ENCODE measurements at places on chromosomes 1 and 21.

DNA sequence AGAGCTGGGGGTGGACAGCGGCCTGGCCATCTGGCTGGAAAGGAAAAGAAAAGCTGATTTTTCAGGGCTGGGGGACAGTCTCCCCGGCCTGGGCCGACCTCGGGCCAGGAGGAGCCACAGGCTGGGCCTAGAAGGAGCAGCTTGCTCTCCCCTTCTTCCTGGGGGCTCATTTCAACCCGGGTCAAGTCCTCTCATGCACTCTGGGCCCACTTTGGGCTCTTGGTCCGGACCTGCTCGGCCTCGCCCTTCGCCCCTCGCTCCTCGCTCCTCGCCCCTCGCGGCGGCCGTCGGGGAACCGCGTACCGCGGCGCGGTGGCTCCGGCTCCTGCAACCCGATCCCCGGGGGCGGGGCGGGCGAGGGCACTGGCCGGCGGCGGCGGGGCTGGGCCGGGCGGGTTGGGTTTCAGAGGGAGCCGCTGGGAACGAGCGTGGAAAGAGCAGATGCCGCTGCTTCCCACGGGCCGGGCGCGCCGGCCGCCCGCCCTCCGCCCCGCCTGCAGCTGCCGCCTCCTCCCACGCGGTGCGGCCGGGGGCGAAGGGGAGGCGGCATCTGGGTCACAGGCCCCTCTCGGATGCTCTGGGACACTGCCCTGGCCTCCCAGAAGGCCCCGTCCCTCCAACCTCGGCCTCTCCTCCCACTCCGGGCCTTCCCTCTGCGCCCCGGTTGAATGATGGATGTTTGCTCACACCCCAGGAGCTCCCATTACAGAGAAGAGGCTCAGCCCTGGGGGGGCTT, 6.6 kb downstream of the HEYL start:
- no peak for DNase-seq

DNA sequence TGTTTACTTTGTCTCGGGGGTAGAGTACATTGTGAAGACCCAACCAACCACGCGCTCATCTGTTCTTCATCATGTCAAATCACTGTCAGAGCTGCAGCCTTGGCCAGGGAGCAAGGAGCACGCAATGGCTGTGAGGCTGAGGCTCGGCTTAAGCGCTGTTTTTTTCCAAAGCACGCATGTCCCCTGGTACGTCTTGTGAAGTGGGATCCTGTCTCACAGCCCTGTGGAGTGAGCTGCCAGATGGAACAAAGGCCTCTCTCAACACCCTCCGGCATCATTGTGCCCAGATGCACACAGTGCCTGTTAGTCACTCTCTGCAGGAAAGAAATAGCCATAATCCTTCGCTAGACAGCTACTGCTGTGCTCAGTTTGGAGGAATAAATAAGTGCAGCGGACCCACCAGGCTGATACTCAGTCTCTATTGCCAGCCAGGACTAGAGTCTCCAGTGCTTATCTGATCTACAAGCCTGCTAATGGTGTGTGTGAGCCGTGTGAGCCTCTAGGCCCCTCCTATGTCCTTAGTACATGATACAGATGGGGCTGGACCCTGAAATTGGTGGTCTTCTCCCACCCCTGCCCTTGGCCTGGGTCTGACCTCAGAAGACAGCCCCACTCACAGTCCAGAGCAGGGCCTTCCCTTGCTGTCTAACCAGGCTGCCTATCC, 91.3 kb upstream of the COA6 start:
- no peak for DNase-seq

DNA sequence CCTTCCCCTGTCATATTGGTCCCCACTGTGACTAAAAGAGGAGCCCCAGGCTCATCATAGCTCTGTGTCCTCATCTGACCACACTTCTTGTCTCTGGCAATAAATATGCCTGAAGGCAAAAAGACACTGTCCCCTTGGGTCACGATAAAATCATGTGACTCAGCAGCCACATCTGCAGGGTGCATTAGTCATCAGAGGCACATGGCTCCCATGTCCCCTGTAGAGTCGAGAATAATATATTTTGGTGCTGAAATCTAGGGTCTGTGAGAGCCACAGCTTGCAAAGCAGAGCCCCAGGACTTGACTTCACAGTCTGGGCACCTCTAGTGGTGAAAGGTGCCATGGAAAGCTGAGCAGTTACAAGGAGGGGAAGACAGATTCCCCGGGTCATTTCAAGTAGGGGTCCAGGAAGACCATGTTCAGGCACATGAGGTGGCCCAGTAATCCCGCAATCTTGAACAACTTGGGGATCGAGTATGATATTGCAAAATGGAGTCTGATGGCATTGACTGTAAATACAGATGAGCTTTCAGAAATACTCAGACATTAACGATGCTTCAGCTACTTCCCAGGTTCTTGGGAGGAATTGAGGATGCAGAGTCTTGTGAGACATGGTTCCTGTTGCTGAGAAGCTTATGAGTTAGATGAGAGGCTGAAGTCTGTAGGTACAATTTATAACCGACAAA, 68.6 kb downstream of the SLC35F3 start:
- DNase-seq: no peak

DNA sequence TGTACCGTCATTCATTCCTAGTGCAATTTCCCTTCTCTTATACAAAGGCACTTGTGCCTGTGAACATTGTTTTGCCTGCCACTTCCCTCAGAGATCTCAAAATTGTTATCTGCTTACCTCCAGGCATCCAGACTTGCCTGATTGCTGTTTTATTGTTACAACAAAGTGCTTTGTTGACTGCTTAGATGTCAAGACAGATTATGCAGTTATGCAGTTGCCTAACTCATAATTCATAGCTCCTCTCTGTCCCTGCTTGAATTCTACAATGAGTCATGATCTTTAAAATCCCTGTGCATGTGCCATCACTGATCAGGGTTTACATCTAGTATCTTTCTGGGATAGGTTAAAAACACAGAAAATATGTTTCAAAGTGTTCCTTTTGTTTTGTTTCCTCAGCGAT, 24.5 kb downstream of the CXADR start:
- DNase-seq: no peak

DNA sequence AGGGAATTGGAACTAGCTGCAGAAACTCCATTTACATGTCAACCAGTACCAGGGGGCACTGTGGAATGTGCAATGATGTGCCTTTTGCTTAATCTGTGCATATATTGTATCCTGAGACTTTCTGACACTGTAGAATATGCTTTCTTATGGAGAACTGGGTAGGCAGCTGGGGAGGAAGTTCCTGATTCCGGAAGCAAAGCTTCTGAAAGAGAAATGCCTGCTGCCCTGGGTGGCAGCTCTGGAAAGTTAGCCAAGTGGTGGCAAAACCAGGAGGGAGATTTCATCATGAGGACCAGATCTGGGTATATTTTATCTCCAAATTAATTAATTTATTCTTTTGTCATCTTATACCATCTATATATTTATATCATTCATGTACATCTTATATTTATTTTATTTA, 116.7 kb downstream of the XCL2 start:
- no peak for DNase-seq

DNA sequence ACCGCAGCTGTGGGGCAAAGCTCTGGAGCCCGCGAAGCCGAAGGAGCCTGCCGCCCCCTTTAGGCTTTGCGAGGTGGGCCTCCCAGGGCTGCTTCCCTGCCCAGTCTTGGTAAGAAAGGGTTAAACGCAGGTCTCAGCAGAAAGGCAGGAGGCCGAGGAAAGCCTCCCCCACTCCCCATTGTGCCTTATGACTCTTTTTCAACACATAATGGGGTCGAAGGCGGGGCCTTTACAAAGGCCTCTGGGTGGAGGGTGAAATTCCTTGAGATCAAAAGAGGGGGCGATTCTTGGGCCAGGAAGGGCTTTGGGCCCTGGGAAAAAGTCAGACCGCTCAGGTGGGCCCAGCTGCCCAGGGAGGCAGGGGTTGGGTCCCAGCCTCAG, 880 bp downstream of the ALPL start:
- DNase-seq: no peak

- no peak for DNase-seq
Measured at GRCh38 chr1:162984699-162985098, 84.5 kb upstream of the RGS4 start.

DNA sequence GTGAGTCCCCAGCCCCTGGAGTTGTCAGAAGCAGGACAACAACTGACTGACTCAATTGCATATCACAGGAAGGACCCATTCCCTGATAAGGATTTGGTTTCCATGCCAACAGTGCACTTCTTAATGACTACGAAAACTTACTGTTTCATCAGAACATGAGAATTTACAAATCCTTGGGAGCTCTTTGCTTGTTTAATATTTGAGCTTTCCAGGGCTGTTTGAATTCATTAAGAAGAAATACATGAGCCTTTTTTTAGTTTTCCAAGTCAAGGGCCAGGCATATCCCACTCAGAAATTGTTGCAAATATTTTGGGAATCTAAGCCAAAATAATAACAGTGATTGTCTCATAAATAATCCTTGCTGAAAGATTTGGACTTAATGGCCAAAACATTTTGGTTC, 27.2 kb upstream of the COL24A1 start:
- peak; percentile 31 for DNase-seq

DNA sequence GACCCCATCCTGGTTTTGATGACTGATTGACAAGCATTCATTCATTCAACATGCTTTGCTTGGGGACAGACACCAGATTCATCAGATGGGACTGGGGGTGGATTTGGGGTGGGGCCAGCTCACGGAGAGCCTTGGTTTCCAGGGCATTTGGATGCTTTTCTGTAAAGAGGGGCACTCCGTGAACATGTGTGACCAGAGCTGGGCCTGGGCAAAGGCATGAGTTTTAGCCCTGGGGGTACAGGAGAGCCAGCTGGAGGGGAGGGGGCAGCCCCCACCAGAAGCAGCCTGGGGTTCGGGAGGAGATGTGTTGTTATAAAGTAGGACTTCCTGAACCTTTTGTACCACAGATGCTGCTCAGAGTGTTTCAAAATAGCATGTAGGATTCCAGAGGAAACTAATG, 99.7 kb downstream of the RIPK4 start:
- no peak for DNase-seq

GRCh38 chr1:51284487-51284954, 45.8 kb downstream of the TTC39A start:
- DNase-seq: peak; percentile 95

- DNase-seq: no peak
Measured at GRCh38 chr1:228291906-228292608, 84.2 kb downstream of the OBSCN start.

DNA sequence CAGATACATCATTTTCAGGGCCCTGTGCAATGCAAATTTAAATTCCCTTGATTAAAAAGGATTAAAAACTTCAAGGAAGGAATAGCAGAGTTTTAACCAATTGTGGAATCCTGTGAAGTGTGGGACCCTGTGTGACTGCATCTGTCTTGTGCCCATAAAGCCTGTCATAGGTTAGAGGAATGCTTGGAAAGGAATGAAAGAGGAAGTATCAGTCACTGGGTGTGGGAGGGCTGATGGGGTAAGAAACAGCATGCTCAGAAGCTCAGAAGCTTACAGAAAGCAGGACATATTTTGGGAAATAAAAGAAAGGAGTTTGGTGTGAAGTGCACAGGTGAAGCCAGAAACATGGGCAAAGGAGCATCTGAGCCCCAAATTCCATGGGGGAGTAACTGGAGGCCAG, 150.8 kb upstream of the ETV3 start:
- DNase-seq: no peak

GRCh38 chr1:146012703-146013558, 8.6 kb downstream of the HJV start:
- DNase-seq: no peak

All from CMK (cell line).